Kasumi-1 (cell line): ENCODE measurements at places on chromosomes 16 and 17.

GRCh38 chr16:51524555-51525373 lies 373.7 kb upstream of the SALL1 start:
- no peak for DNase-seq

DNA sequence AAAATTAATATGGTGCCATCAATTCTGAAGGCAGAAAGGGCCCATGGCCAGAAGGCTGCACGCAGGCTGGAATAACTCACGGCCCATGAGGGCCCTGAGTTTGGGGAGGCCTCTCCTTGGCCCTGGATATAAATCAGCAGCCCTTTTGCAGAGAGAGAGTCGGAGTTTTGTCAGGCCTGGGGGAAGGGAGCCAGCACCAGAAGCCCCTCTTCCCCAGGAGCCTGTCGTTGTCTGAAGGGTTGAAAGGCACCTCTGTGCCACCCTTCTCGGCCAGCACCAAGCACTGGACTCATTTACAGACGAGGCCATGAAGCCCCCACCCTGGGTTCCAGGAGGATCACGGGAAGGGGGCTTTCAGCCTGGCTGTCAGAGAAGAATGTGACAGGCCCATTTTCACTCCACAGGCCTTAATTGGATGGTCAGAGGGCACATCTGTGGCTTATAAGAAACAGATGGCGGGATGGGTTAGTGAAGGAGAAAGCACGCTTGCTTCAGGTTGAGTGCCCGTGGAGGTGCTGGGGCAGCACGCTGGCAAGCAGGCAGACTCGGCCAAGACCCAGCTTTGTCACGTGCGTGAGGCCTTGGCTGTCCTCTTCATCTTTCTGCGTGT lies 140.6 kb downstream of the CLEC16A start:
- no peak for DNase-seq

- no peak for DNase-seq
Observed at GRCh38 chr16:2039274-2040031, 8.2 kb downstream of the NTHL1 start.

- DNase-seq: no peak
Observed at GRCh38 chr17:14113137-14113536, 43.8 kb downstream of the COX10 start.

DNA sequence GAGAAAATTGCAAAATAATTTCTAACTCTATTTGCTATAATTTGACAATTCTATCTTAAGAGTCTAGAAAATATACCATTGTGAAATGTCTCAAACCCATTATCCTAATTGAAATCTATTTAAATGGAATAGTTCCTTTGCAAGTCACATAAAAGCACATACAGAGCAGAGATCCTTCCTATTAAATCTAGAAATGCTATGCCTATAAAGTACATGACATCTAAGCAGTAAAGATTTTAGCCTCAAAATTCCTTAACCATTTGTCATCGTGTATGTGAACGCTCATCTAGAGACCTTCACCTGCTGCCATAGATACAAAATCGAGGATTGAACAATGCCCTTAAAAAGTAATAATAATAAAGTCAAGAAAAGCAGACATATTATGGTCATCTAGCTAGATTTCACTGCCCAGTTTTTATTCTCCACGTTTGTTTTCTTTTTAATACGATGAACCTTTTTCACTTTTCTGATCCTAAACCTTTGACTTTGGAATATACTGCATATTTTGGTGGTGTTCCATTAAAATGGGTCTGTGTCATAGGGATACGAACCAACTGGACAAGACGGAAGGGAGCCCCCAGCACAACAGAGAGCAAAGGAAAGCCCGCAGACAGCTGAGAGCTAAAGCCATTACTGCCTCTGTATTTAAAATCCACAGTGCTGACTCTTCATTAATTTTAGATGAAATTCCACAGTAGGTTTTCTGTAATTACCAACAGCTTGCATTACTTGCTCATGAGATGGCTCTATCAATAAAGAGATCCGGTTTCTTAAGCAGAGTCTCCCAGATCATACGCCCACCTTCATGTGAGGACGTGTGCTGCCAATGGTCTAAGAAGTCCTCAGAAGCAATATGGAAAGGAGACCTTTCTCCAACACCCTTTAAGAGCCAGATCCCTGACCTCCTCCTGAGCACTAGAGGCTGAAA lies 17.6 kb downstream of the TEX2 start:
- DNase-seq: no peak

DNA sequence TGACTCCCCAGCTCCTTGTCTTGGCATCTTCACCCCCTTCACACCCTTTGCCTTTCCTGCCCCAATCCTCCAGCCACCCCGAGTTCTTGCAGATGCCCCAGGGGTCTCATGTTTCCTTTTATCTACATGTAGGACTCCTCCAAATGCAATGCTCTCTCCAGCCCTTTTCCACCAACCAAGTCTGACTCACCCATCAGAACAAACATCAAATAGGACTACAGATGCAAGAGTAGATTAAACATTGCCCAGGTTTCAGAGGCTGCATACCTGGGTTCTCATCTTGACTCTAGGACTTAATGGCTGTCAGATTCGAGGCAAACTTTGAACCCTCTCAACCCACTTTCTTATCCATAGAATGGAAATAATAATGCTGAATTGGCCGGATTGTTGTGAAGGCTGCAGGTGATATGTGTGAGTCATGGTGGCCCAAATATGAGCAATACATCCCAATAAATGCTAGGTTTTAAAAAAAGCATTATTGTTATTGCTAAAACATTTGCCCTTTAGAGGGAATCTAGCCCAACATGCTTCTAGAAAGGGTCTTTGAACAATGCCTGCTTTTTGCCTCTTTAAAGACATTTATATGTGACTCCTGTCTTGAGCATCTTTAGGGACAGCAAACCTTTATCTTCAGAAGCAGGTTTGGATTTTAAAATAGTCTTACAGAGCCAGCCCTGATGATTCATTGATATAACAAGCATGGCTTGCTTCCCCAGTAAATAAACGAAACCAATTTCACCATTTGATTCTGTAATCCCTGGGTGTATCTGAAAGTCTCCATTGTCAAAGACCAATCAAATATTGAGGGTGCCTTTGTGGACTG lies 310.1 kb downstream of the FOXL1 start:
- no peak for DNase-seq

DNA sequence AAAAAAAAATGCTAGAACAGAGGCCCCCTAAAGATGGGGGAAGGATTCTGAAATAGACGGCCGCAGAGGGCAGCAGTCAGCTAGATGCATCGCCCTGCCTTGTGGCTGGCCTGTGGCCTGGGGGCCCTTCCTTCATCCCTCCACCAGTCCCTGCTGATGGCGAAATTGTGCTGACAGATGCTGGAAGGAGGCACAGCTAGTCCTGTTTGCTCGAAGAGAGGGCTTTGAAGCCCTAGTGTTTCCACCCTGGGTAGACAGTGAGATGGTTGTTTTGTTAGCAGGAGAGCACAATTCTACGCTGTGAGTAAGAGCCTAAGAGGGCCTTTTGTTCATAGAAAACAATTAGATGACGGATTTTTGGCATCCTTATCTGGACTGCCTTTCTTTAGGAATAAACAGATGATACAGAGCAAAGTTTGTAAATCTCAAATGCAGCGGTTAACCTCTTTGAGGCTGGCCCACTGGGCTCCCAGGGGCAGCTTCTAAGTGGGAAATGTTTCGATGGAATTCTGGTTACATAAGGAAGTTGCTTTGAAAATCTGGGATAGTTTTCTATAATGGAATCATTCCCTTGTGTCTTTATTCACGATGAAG lies 23.0 kb downstream of the VPS35L start:
- DNase-seq: no peak

GRCh38 chr17:79026376-79027273 lies 2.7 kb downstream of the C1QTNF1 start:
- no peak for DNase-seq

DNA sequence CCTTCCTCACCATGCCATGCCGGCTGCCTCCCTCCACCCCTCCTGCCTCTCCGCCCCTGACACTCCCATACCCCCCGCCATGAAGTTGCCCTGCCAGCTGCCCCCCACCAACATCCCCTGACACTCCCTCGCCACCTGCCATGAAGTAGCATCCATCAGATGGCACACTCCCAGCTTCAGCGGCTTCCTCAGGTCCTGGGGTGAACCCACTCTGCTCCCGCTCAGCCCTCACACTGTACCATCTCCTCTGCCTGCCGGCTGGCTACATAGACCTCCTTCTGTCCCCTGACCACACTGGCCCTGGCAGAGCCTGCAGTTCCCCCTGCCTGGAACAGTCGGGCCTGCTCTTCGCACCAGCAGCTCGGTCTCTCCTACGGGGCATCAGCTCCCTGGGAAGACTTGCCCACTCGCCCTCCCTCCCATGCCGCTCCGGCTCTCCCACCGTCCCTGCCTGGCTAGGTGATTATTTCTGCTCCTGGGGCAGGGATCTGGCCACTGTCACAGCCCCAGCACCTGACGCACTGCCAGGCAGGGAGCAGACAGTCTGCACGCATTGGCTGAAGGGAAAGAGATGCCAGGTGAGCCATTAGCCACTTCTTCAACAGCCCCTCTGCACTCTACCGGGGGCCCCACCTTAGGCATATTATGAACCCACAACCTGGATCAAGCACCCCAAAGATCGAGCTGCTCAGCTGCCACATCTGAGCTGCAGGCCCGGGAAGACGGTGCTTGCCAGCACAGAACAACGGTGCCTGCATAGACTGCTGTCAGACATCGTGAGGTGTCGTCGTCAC lies 9.0 kb downstream of the CANT1 start:
- no peak for DNase-seq

DNA sequence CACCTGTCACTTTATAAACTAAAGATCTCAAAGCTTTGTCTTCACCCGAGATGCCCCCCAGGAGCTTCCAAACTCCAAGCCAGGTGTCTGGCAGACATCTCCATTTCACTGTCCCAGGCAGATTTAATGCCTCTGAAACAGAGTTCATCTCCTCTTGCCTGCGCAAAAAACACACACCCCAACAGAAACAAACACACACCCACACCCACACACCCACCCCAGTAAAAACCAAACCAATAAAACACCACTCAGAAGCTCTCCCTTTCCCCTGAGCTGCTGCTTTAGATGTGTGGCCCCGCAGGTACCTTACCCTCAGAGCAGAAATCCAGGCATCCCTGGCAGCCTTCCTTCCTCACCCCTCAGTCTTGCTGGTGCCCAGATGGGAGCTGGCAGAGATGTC lies 14.4 kb downstream of the SEC14L1 start:
- DNase-seq: no peak
